SK-N-SH (cell line): ENCODE measurements at places on chromosomes 1 and 21.

- DNase-seq, result peak; percentile 66
Measured at GRCh38 chr1:203625628-203626019, 1.0 kb upstream of the ATP2B4 start.

GRCh38 chr1:28744184-28744583, 7.4 kb downstream of the YTHDF2 start:
- DNase-seq, result no peak

DNA sequence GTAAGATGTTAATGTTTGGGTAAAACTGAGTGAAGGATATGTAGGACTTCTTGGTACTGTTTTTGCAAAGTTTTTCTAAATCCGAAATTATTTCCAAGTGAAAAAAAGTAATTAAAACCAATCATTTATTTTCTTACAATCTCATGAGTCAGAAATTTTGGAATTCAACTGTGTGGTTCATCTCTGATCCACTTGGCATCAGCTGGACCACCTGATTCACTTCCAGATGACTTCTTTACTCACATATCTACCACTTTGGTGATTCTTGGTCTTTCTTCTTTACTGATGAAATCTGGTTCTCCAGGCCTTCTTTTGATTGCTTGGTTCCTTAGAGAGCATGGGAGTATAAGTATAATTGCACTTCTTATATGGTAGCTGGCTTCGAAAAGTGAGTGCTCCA, 254.9 kb upstream of the CACYBP start:
- no peak for DNase-seq

DNA sequence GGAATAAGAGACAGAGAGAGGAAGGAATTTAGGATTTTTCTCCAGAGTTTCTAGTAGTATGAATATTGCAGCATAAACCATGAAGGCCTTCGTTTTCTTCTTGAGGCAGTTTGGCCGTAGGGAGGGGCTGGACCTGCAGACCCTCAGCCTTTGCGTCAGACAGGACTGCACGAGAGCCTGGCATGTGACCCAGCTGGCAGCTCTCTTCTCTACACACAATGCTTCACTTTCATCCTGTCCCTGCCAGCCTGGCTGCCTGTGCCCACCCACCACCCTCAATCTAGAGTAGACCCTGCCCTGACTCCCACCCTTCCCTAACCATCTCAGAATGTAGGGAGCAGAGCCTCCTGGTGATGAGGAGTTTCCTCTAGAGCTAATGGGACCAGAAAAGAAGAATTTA, 1.6 kb downstream of the CA14 start:
- no peak for DNase-seq

DNA sequence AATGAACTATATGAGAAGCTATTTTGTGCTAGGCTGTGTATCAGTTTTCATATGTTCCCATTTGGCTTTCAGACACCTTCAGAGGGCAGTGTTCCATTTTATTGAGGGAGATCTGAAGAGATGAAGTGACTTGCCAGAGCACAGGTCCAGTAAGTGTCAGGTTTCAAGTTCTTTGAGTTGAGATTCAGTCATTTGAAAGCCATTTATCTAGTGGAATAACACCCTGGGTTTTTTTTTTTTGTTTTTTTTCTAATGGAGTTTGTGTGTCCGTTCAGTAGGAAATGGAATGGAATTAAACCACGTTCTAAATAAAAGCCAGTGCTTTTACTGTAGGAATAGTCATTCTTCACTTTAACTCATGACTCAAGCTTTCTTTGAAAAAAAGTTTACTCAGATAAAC, 652.9 kb upstream of the USP24 start:
- no peak for DNase-seq

GRCh38 chr1:21576031-21576797, 67.0 kb downstream of the ALPL start:
- no peak for DNase-seq

- no peak for DNase-seq
Measured at GRCh38 chr1:25875856-25876692, 566 bp upstream of the PAQR7 start.

- no peak for DNase-seq
Measured at GRCh38 chr1:169020684-169021083, 85.8 kb upstream of the ATP1B1 start.

GRCh38 chr1:66355756-66356155, 178.2 kb upstream of the SGIP1 start:
- no peak for DNase-seq

DNA sequence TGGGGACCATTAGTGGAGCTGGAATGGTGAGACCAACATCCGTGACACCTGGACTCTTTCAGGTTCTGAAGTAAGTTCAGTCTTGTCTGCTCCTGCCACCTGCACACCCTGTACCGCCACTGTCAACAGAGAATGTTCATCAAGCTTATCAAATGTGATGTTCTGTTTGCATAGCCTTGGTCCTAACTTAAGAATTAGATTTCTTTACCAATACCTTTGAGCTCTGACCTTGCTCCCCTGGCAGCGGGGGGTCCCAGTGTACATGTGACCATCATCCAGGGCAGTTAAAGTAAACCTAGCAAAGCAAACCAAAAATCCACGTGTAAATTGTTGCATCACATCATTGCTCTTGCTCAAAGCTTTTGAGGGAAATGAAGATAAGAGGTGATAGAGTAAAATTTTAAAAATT, 14.5 kb downstream of the SLC25A33 start:
- DNase-seq, result no peak
